Fibroblast of skin of scalp (primary cell): ENCODE measurements at places on chromosomes 2 and 18.

- DNase-seq = no peak
These were observed 17.8 kb downstream of the FAM110C start for GRCh38 chr2:28406-28975.

GRCh38 chr18:78742218-78742745, 237.3 kb upstream of the SALL3 start:
- no peak for DNase-seq

DNA sequence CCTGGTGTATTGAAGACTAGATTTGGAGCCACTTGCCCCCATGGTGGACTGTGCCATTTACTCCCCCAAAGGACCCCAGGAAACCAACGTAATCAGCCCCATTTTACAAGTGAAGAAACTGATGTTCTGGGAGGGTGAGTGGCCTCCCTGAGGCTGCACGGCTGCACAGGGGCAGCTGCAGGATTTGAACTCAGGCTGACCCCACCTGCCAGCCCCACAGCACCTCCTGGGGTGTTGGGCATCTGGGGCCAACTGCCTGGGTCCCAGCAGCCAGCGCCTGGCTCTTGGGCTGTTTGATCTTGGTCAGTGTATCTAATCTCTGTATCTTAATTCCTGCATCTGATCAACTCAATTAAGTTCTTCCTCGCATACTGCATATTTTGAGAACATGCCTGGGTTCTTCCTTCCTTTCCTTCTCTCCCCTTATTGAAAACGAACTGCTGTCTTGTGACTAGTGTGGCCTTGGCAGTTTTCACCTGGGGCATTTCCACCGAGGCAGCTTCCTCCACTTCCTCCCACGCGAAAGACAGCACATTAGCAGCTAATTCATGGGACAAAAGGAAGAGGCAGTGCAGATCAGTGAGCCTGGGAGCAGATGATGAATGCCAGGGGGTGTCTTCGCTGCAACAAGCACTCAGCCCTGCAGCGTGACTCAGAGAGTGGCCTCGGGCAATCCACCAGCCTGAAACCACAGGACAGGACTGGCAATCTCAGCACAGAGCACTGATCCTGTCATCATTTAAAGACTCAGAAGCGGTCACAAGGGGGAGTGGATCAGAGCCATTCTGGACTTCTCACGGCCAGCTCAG, 184.1 kb upstream of the RAB12 start:
- peak; percentile 74 for DNase-seq

DNA sequence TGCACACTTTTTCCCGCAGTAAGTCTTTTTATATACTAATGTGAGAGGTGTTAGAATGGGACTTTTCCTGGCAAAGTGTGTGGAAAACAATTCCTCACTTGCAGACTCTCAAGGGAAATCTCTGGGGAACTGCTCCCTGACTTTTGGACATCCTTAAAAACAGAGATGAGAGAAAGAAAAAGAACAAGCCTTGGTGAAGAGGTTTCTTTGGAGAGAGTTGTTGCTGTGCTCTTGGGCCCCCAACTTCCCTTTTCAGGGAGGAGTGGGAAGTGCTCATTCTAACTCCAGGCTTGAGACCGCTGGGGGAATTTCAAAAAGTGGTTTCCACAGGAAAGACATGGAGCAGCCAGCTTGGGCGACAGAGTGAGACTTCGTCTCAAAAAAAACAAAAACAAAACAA, 142.6 kb upstream of the SPRED2 start:
- peak; percentile 23 for DNase-seq

- no peak for DNase-seq
These were observed 8.1 kb downstream of the COPS7B start for GRCh38 chr2:231794383-231794782.

- DNase-seq = no peak
These were observed 129.7 kb upstream of the PARD3B start for GRCh38 chr2:204415406-204416181.

- no peak for DNase-seq
These were observed 25.7 kb downstream of the HJURP start for GRCh38 chr2:233828546-233829192.

DNA sequence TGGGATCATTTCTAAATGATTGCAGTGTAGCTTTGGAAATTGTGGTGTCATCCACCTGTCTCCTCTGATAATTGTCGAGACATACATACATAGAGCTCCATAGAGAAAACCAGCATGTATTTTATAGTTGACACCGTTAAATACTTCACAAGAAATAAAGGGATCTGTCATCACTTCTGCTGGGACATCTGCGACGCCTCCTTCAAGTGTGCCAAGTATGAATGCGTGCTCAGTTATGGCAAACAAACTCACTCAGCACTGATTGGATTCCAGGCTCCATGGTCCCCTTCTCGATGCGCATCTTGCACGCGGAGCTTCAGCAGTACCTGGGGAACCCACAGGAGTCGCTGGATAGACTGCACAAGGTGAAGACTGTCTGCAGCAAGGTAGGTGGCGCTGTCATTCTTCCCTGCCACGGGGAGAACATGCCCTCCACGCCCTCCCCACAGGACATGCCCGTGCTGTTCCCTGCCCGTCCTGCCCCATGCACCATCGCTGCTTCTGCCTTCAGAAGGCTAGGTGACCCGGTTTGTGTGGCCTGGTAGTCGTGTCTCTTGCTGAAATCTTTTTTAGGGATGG, 64.1 kb downstream of the TRAPPC12 start:
- DNase-seq = no peak

GRCh38 chr2:30363406-30363805, 83.6 kb upstream of the LCLAT1 start:
- DNase-seq = no peak

DNA sequence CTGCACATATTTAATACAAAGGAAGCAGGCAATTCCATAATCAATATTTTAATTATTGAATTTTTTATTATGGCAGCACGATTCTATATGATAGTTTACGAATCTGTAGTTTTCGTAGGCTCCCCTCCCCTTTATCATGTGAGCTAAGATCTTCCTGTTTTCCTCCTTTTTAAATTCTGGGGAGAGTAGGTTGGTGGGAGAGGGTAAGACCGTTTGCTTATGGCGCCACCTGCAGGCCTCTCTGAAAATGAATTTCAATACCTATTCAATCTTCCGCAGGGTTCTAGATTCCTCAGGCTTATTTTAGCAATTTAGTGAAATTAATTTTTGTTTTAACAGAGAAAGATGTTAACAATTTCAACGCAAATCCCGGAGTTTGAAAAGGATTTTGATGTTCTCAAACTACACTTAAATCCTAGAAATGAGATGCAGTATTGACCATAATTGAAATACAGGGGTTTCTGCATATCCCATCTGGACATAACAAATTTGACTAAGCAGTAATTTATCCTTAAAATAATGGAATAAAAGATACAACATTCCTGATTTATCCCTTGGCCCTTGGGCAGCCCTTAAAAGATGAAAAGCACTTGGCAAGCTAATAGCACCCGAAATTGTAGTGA, 12.8 kb upstream of the GBX2 start:
- DNase-seq = peak; percentile 78

GRCh38 chr2:65186872-65187851, 40.5 kb upstream of the ACTR2 start:
- DNase-seq = peak; percentile 73

DNA sequence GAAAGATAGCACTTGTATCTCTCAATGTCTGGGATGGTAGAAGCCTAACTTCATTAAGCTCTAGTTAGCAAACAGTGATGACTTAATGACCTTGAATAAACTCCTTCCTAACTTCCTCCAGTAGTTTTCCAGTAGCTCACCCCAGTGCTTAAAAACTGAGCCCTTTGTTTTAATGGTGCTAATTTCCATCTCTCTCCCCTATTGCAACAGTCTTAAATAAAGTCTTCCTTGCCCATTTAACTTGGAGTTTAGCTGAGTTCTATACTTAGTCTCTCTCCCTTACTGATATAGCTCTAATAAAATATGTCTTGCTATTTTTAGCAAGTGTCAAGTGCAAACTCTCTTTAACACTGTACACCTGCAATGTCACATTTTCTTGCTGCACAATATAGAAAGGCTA, 267.0 kb downstream of the CCDC85A start:
- no peak for DNase-seq

DNA sequence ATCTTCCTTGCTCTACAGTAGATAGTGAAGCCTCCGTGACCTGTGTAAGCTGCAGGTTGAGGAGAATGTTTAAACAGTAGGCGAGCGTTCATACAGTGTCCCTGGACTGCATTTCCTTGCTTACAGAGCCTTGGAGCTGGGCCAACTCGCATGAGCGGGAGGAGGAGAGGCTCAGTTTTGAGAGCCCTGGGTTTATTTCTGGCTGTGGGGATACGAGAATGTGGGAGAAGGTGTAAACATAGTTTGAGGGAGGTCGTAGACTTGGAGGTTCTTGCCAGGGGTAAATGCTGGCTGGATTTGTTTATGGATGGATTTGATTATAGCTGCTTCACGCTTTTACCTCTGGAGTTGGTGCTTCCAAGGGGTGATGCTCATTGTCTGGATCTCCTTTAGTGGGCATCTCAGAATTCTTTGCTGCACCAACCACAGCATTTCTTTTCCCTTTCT, 20.8 kb downstream of the CRIM1 start:
- peak; percentile 68 for DNase-seq

GRCh38 chr18:46421973-46422551, 235.0 kb downstream of the LOXHD1 start:
- DNase-seq = no peak

DNA sequence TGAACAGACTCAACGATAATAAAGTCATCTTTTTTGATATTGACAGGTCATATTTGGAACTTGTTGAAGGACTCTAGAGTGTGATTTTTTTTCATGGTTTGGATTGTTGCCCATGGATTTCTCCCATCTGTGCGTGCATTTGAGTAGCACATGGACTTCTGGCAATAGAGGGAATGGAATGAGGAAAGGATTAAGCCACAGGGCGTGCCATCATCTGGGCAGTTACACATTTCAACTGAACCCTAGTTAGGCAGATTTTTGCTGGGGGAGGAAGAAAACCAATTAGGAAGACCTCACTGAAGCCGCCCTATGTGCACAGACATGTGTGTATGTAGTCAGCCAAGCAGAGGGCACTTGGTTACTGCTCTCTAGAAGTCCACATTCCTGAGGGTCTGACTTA, 72.6 kb downstream of the TPGS2 start:
- peak; percentile 83 for DNase-seq

DNA sequence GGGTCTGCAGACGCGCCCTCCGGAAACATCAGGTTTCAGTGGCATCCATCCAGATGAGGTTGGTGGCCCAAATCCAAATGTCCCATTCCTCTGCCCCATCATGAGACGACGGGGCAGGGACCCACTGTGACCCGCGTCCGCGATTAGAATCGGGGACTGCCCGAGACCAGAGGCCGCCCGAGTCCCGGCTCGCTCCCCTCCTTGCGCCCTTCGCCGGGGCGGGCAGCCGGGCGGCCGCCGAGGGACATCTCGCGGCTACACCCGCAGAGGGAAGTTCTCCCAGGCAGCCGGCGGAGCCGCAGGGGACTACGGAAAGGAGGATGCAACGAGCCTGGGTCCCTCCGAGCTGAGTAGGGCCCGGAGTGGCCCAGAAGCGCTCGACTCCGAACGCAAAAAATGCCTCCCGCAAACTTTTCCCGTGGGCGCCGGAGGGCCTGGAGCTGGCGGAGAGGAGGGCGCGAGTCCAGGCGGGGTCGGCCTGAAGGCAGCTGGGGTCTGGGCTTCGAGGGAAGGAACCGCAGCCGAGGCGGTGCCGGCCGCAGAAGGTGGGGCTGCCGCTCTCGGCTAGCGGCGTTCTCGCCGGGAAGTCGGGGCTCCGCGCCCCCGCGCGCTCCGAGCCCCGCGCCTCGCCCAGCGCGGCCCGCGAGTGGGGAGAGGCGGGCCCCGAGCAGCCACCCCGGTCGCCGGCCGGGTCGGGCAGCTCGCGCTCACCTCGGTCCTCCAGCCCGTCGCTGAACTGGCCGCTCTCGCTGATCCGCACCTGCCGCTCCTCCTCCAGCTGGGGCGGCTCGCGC, 580 bp downstream of the TMEM163 start:
- no peak for DNase-seq

DNA sequence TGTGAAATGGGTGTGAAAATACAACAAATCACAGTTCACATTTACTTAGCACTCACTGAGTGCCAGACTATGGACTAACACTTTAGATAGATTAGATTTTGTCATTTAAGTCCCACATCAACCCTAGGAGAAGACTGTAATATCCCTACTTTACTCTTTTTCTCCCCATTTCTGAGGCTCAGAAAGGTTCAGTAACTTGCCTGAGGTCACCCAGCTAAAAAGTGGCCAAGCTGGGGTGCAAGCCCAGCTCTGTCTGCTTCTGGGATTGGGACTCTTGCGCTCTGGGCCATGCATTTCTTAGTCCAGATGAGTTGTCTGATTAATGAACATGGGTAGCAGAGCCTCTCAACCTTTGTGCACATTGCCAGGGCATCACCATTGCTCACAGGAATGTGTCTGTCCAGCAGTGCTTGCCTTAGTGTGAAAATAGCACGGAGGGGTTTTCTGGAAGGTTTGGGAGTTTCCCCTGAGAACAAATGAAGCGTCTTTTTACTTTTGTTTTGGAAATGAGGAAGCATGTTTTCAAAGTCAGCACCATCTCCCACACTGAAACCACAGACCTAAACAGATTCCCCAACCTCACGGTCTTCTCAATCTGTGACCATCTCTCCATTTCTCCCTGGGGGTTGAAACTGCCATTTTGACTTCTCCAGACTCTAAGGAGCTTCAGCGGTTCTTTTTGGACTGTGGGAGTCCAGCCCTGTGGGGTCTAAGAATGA, 31.9 kb downstream of the NRP2 start:
- DNase-seq = no peak

GRCh38 chr2:203018181-203018580, 3.5 kb downstream of the NBEAL1 start:
- DNase-seq = no peak

GRCh38 chr2:239666855-239667376, 266.1 kb upstream of the HDAC4 start:
- DNase-seq = no peak

DNA sequence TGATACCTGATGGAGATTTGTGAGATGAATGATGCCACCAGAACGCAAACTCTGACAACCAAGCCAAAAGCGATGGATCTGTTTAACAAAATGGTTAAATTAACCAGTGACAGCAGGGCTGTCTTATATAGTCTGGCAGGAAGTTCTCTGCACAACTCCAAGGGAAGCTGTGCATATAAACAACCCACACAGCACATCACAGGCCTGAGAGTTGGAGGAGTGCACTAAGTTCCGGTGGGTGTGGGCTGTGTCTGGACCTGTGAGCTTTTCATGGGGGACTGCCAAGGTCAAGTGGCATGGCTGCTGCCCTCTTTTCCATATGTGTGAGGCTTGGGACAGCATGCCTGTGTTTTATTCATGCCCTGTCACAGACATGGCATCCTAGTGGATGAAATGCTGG, 414.6 kb upstream of the TRIB2 start:
- no peak for DNase-seq

DNA sequence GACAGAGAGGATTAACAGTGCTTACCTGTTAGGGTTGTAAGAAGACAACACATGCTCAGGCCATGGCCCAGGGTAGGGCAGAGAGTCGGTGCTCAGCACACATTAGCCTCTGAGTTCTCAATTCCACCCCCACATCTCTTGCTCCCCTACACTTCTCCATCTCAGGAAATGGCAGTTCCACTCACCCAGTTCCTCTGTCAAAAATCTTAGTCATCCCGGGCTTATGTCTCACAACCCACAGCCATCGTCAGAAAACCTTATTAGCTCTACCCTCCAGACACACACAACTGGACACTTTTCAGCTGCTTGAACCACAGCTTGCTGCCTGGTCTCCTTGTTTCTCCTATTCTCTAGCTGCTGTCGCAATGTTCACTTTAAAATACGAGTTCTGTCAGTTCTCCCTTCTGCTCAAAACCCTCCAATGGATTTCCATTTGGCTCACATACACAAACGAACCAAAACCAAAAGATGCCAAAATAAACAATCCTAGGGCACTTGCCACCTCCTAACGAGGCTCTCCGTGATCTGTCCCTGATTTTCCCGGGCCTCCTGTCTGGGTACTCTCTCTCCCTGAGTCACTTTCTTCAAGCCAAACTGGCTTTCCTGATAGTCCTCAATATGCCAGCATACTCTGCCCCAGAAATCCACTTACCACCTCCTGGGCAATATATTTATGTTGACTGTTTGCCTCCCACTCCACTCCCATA, 89.7 kb downstream of the KCTD1 start:
- DNase-seq = peak; percentile 39
